ENCODE measurements at places on chromosomes 12 and 14.

DNA sequence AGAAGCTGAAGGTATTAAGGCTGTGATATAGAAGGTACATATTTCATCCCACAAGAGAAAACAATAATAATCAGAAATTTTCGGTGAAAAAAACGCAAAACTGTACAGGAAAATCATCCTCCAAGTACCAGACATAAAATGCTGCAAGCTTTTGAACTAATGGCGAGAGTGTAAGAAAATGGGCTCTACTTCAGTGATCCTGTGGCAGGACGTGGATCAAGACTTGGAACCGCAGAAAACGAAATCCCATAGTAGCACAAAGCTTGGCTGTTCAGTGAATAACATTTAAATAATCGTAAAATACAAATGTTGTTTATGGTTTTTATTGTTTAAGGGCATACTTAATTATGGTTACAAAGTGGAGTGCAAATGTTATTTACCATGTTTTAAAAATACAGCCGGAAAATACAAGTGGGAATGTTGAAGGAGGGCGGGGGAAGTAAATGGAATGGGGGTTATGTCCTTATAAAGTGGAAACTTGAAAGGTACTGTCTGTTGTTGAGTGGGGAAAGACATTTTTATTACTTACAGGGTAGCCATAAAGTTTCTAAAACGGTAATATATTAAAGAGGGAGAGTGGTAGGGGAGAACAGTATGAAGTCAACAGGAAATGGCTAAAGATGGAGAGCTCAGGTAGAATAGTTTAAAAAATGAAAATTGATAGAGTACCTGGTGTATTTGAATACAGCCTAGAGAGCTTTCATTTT lies 1.1 kb downstream of the SMIM10L1 start:
- no peak for DNase-seq

DNA sequence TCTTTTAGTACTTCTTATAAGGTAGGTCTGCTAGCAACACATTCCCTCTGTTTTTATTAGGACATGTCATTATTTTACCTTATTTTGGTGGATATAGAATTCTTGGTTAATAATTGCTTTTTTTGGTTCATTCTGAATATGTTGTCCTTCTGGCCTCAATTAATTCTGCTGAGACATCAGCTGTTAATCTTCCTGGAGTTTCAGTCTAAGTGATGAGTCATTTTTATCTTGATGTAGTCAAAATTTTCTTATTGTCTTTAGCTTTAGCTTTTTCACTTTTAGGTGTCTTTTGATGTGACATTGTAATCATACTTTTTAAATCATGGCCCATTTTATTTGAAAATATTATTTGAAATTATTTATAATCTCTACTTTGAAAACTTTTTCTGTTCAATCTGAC lies 104.9 kb upstream of the PMCH start:
- no peak for DNase-seq

DNA sequence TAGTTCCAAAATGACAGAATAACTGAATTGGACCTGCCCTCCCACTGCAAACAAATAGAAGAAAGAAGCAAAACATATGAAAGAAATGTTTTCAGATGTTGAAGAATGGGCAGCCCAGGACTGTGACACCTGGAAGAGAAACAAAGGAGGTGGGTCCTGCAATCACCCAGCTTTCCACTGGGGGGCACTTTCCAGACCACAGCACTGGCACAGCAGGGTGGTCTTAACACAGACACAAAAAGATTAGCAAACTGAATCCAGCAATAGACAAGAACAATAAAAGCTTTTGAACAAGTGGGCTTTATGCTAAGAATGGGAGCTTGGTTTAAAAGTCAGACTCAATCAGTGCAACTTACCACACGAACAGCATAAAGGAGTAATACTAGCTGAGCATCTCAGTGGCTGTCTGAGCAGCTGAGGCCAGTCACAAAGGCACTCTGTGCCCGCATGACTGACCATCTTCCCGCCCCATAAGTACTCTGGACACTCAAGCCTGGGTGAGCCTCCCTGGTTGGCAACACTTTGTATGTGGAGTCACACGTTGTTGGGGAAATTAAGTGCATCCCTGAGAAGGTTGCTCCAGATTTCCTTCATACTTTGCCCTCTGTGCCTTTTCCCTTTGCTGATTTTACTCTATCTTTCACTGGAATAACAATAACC lies 27.7 kb downstream of the JKAMP start:
- no peak for DNase-seq

DNA sequence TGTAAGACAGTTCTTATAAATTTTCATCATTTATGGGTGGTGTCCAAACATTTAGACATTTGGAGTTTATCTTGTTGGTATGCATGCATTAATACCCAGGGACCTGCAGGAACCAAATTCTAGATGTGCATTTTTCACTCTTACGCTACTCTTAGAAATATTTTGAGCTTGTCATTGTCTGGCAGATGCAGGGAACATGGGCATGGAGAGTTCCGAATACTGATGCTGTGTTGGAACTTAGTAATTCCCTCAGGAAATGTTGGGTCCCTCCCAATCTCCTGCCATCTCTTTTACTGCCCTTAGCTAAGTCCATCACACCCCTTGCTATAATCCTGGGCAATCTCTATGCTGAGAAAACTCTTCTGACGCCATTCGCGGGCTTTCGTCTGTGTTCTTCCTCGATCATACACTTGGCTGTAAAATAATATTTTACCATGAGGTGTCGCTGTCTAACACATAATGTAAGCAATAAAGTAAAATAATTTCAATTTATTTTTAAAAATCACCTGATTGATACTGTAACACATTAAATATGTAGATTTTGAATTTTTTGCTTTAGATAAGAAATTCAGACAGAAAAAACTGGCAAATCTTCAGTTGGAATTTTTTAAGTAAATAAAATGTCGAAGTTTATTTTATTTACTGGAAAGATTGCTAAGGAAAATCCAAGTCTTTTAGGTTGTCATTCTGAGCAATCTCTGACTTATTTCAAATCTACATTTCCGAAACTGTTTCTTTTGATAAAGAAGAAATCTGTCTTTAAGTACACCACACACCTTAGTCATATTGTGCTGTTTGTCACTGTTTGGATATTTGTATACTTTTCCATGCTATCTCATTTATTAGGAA lies 304.1 kb upstream of the SSTR1 start:
- DNase-seq = no peak

DNA sequence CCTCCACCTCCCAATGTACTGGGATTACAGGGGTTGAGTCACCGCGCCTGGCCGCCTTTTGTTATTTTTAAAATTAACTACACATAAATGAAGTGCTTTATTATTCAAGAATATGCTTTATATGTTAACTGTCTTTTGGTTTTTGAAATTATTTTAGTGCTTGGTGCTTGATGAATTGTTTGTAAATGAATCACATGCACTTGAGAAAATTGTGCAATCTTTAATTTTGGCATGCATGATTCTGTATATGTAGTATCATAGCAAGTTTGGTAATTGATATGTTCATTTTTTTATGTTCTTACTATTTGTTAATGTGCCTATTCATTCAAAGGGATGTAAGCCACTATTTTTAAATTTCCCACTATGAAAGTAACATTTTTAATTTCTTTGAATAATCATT lies 440.9 kb downstream of the NAV3 start:
- no peak for DNase-seq

GRCh38 chr12:57063991-57064685 lies 14.2 kb upstream of the MYO1A start:
- no peak for DNase-seq

- no peak for DNase-seq
Measured at GRCh38 chr12:92218394-92219077, 72.9 kb upstream of the BTG1 start.

GRCh38 chr12:6582196-6582595 lies 14.1 kb upstream of the NOP2 start:
- DNase-seq = no peak

DNA sequence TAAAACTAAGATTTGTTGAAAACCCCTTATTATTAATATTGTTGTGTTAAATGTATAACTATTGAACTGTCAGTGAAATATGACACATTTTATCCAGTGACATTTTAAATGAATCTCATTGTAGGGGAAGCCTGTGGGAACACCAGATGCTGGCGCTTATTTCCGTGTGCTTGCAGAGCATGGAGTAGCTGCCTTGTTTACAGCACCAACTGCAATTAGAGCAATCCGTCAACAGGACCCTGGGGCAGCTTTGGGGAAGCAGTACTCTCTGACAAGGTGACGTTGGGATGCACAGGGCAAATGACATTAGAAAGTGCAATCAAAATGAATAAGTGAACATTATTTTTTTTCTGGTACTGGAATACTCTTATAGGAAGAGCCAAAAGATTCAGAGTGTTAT lies 96.8 kb downstream of the ACSS3 start:
- DNase-seq = no peak

DNA sequence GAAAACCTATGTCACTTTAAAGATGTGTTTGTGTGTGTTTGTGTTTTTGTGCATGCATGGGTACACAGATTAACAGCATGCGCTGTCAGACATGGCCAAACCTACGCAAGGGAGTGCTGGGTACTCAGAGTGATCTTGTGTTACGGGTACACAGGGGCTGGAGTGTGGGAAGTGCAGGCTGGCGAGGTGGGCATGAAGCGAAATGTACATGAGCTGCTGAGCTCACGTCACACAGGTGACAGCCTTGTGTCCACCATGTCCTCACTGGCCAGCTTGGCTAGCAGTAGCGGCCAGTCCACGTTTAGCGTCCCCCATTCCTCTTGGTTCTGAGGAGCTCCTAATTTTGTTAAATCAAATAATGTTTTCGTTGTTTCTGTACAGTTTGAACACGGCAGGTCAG lies 979.7 kb upstream of the TMEM132C start:
- no peak for DNase-seq

- no peak for DNase-seq
Measured at GRCh38 chr12:119036878-119037825, 55.8 kb downstream of the SRRM4 start.

GRCh38 chr12:114335607-114336006 lies 70.3 kb downstream of the TBX5 start:
- DNase-seq = no peak

GRCh38 chr14:100762901-100763300 lies 36.2 kb downstream of the DLK1 start:
- no peak for DNase-seq

DNA sequence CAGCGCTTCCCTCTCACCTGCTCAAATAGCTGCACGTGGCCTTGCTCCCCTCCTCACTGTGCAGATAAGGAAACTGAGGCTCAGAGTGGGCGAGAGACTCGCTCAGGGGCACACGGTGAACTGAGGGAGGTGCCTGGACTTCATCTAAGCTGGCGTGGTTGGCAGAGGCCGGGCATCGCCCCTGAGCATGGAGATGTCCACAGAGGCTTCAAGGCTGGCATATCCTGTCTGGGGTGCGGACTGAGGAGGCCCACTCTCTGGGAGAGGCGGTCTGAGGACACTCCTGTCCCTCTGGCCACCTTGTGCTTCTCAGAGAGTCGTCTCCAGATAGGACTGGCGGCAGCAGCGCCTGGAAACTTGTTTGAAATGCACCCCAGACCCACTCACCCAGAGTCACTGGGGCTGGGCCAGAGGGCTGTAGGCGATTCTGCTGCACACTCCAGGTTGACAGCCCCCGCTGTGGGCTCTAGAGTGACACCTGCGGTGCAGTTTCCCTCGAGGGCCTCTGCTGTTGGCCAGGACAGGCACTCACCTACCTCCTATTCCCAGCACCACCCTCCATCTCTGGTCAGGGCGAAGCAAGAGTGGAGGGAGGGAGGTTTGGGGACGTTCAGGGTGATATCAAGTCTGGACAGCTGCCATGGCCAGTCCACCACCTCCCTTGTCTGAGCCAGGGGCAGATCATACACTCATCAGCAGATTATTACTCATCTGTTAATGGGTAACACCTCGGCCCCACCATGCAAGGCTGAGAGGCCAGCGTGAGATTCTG lies 11.2 kb upstream of the LBHD2 start:
- DNase-seq = no peak

- no peak for DNase-seq
Measured at GRCh38 chr14:48582938-48583337, 907.5 kb upstream of the MDGA2 start.

GRCh38 chr12:92718483-92718990 lies 15.7 kb downstream of the PLEKHG7 start:
- no peak for DNase-seq

DNA sequence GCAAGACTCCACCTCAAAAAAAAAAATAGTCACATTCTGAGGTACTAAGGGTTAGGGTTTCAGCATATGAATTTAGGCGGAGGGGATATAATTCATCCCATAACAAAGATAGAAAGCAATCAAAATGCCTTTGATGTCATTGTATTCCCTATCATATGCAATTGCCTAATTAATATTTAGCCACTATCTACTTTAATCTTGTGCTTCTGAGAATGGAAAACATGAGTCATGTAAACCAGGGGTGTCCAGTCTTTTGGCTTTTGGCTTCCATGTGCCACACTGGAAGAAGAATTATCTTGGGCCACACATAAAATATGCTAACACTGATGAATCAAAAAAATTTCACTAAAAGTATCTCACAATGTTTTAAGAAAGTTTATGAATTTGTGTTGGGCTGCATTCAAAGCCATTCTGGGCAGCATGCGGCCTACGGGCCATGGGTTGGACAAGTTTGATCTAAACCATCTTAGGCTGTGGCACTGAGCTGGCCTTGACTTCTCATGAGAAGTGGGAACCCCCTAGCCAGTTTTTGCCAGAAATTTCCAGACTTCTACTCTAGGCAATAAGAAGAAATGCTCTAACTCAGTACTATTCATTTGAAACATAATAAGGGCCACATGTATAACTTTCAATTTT lies 219.8 kb downstream of the PTPRO start:
- no peak for DNase-seq

DNA sequence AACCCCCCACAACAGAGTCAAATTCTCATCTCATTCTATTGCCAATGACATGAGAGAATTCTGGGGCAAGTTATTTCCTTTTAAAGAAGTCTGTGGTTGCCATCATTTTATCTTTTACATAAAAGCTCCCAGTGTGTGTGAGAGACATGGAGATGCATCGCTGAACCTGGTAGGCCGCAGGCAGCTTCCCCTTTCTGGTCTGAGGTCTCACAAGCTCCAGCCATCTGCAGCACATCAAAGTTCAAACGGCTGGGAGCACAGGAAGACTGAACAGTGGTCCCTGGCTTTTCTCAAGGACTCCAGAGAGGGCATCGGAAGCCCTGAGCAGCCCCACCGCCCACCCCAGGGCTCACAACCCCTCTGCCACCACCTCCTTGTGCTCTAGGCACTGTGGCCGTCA lies 141.7 kb downstream of the RIMBP2 start:
- no peak for DNase-seq

GRCh38 chr14:64561631-64562030 lies 11.9 kb downstream of the PPP1R36 start:
- DNase-seq = no peak

- DNase-seq = no peak
Measured at GRCh38 chr14:22487401-22487800, 101.6 kb downstream of the DAD1 start.

- DNase-seq = no peak
Measured at GRCh38 chr12:111368291-111368787, 556 bp downstream of the PHETA1 start.

- no peak for DNase-seq
Measured at GRCh38 chr12:110919720-110920119, 659 bp downstream of the MYL2 start.
